ENCODE measurements at places on chromosomes 7 and 10.

DNA sequence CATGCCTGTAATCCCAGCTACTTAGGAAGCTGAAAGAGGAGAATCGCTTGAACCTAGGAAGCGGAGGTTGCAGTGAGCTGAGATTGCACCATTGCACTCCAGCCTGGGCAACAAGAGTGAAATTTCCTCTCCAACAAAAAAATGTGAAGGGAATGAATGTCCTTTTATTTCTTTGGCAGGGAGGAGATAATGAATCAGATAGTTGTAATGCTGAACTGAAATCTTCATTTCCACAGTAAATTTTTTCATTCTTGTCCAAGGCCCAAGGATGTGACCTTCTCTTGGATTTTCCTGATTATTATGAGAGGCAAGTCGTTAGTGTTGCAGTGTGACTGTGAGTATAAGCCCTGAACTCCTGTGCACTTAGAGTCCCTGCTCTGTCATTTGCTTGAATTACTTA lies 13.6 kb downstream of the STAMBPL1 start:
- no peak for DNase-seq

DNA sequence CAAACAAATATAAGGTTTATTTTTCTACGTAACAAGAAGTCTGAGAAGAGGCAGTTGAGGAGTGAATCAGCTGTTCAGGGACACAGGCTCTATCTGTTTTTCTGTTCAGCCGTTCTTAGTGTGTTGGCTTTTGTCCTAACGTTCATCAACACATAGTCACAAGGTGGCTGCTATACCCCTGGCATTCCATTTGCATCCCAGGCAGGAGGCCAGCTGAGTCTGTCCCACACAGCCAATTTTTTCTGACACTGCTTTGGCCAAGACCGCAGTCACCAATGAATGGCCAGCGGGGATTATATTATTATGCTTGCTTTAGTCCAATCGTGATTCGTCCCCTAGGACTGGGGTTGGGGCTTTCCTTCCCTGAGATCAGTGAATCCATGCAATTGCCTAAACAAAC lies 143.4 kb upstream of the CHST15 start:
- DNase-seq = no peak

DNA sequence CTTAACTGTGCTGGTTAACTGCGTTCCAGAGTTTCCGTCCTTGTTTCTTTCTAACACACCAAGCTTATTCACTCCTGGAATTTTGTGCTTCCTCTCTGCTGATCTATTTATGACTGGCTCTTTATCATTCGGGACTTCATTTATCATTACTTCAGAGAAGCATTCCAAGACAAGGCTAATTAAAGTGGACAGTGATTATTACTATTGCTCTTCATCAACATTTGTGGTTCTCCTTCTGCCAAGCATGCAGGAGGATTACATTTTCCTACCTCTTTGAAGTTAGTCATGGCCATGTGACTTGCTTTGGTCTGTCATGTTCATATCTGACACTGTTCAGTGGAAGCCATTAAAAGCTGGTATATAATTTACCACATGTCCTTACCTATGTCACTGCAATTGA lies 172.4 kb upstream of the AGR3 start:
- DNase-seq = no peak

DNA sequence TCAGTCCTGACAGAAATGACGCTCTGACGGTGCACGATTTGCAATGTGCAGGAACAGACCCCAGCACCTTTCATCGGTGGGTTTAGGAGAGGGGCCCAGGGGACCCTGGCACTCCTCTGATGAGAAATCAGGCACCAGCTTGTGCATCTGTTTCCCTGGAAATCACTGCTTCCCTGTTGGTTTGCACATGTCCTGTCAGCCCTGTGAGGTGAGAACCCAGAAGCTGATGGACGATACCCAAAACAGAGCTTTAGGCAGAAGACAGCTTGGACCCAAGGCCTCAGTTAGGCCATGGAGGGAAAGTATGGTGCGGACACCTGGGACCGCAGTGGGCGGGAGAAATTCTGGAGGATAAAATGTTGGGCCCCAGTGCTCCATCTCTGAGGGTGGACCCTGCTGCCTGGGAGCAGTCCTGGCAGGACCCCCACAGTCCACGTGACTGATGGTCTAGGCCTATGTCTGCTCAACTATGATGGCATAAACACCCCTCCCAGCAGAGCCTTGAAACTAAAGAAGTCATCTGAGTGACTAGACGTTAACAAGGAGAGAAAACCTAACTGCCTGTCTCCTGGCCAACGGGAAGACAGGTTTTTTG lies 242.8 kb downstream of the PTPRN2 start:
- peak; percentile 21 for DNase-seq

GRCh38 chr7:21317966-21318915 lies 109.6 kb upstream of the SP4 start:
- no peak for DNase-seq

GRCh38 chr10:13751191-13751764 lies 164.5 kb downstream of the PRPF18 start:
- DNase-seq = no peak

GRCh38 chr10:107966826-107967225 lies 802.3 kb upstream of the SORCS1 start:
- no peak for DNase-seq

DNA sequence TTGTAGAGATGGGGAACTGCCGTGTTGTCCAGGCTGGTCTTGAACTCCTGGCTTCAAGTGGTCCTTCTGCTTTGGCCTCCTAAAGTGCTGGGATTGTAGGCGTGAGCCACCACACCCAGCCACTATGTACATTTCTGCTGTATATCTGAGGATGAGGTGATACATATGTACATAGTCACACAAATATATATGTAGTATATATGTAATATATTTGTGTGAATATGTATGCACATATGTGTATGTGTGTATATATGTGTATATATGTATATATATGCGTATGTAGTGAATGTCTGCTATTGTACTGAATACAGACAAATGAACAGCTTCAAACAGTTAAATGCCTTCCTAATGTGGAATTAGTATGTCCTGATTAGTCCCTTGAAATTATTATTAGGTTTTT lies 70.3 kb downstream of the EXOC6 start:
- DNase-seq = no peak

DNA sequence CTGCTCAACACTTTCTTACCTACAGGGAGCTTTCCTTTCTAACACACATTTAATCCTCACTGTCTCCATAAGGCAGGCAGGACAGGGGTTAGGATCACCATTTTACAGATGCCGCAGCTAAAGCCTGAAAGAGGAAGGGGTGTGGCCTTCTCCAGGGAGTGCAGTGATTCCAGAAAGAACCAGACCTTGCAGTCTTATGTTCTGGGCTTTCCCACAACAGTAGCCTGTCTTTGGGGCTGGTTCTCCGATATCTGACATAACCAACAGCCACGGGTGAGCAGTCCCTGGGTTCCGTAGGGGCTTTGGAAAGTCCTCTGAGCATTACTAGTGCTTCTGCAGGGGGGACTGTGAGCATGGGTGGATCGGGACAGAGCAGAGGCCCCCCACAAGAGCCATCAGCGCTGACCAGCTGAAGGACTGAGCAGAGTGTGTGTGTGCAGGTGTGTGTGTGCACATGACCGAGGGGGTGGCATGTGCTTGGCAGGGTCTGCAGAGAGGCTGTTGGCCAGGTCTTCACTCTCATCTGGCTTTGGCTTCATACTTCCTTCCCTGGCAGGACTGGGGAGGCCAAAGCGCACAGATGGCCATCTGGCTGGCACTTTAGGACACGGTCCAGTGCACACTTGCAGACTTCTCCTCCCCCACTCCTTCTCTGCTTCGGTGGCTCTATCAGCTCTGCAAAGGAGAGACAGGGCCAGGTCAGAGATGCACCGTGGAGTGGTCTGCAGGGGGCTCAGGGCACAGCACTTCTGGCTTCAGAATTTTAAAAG lies 400.3 kb downstream of the RPS24 start:
- DNase-seq = no peak

Data from ecto neural progenitor cell (in vitro differentiated cells).